ENCODE measurements at places on chromosomes 6 and 20.

DNA sequence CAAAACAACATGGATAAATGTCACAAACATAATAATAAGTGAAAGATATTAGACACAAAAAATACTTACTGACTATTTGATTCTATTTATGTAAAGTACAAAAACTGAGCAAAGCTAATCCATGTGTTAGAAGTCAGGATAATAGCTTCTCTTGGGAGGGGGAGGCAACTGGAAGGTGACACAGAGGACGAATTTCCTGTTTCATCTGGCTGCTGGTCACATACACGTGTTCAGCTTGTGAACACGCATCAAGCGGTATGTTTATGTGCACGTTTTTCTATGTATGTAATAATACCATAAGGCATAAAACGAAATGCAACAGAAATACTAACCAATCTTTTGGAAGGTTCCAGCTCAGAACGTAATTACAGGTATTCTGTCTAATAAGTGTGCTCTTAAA, 54.3 kb downstream of the MKKS start:
- no peak for DNase-seq

DNA sequence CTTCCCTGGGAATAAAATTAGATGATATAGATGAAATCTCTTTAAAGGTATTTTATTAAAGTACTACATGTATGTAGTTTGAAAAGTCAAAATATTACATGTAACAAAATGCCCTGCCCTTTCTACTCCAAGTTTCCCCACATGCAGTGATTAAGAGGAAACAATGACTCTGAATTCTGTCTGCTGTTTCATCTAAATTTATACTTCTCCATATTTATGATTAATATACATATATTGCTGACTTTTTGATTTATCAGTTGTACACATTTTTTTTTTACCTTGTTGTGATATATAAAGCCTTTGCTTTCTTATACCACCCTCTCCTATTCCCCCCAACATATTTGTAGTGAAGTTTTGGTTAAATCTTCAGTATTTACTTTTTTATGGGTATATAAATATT, 127.9 kb downstream of the ZFAND3 start:
- no peak for DNase-seq

DNA sequence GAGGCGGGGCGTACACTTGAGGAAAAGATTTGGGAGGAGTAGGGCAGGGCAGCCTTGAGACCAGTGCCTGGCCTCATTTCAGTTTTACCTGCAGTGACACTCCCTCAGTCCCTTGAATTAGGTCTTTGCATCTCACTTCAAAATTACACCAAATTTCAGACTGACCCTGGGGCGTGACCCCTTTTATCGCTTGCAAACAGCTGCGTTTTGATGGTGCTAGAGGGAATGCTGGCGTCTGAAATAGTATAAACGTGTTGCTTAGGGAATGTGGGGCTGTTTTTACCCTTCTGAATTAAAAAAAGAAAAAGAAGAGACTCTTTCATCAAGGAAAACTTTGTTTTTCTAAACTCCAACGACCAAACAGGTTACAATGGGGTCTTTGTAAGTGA, 21.0 kb downstream of the COL9A1 start:
- DNase-seq = no peak

GRCh38 chr6:22250486-22250885, 46.4 kb downstream of the PRL start:
- no peak for DNase-seq

- no peak for DNase-seq
Measured at GRCh38 chr6:96626759-96627364, 63.9 kb downstream of the FHL5 start.

GRCh38 chr20:44039147-44039546, 124.5 kb downstream of the TOX2 start:
- DNase-seq = no peak

GRCh38 chr6:155327326-155328073, 13.2 kb upstream of the TFB1M start:
- no peak for DNase-seq

GRCh38 chr20:36366623-36367369, 60.7 kb downstream of the DLGAP4 start:
- no peak for DNase-seq

DNA sequence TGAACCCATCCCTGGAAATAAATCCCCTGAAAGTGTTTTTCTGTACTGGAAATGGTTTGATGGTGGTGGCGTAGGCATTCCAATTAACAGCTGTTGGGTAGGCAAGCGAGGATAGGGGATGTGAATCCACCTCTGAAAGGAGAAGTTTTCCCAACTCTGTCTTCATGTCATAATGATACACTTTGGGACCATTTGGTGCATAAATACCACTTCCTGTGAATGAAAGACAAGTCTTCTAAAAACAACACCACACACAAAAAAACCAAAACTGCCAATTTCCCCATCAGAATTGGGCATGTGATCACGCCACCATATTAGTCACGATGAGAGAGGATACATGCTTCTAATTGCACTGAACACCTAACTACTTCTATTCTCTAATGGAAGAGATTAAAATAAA, 6.4 kb downstream of the VNN2 start:
- DNase-seq = no peak

DNA sequence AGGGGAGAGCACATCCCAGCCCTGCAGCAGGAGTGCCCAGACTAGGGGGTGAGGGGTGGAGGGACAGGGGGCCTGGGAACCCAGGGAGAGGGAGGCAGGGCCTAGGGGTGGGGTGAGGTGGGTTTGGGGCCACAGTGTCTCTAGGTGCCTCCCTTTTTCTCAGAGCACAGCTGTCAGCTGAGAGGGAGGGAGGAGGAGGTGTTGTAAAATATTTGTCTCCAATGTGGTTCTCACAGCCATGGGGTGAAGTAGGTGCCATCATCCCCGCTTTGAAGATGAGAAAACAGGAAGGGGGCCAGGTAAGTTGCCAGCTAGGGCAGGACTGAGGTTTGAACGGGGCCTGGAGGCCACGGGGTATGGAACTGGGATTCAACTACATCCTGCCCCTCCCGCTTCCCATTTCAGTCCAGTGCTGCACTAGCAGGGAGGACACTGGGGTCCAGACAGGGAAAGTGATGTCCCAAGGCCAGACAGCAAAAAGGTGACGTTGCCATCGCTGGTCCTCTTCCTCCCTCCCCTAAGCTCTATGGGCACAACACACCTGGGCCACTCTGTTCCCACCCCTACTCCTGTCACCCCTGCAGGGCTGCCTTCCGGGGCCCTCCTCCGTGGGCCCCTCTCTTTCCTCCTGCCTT, 20.3 kb downstream of the PACSIN1 start:
- DNase-seq = no peak

- no peak for DNase-seq
Measured at GRCh38 chr6:110951008-110951407, 7.5 kb upstream of the GTF3C6 start.

- no peak for DNase-seq
Measured at GRCh38 chr20:63115651-63116411, 100.1 kb downstream of the YTHDF1 start.

GRCh38 chr6:135269481-135269891, 88.4 kb downstream of the MYB start:
- no peak for DNase-seq

GRCh38 chr6:162963861-162964260, 236.1 kb downstream of the PACRG start:
- no peak for DNase-seq

GRCh38 chr6:36414481-36414880, 27.0 kb upstream of the ETV7 start:
- DNase-seq = no peak

DNA sequence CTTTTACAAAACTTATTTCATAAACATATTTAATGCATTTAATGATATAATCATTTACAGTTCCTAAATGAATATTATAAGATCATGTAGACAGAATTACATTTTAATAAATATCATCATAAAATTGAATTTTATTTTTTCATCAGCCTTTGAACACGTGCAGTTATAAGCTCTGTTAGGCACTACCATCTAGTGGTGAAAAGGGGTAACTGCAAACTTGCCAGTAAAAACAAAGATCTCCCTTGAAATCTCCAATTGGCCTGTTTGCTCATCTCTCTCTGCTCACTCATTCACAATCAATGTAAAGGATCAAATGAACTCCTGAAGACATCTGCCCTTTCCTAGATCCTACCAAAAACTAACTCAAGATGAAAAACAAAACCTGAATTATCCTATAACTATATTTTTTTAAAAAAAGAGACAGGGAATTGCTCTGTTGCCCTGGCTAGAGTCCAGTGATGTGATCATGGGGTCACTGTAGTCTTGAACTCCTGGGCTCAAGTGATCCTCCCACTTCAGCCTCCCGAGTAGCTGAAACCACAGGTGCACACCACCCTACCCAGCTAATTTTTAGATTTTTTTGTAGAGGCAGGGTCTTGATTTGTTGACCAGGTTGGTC, 31.7 kb downstream of the SAMHD1 start:
- DNase-seq = no peak
